ENCODE measurements at places on chromosomes 5 and 9.

GRCh38 chr5:130762031-130762430, 403.0 kb downstream of the HINT1 start:
- no peak for DNase-seq

DNA sequence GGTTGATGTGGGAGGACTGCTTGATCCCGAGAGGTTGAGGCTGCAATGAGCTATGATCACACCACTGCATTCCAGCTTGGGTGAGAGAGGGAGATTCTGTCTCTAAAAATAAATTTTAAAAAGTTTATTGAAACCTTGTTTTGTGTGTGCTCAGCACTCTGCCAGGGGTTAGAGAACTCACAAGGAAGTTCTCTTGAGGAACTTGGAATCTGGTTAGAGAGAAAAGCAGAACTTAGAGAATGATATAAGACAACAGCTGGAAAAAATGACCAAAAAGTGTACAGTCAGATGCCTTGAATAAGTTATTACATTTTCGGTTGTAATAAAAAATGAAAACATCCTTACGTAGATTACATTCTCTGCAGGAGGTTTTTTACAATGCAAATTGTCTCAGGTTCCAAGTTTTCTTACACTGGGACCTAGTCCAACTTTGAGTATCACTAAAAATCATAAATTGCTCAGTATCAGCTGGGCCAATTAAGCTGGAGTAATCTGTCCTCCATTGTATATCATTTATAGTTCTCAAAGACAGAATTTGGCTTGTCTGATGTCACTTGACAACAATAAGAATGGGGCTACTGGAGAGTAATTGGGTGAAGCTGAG, 21.7 kb upstream of the TENT2 start:
- no peak for DNase-seq

GRCh38 chr9:137351781-137352501, 49.9 kb upstream of the NRARP start:
- no peak for DNase-seq

DNA sequence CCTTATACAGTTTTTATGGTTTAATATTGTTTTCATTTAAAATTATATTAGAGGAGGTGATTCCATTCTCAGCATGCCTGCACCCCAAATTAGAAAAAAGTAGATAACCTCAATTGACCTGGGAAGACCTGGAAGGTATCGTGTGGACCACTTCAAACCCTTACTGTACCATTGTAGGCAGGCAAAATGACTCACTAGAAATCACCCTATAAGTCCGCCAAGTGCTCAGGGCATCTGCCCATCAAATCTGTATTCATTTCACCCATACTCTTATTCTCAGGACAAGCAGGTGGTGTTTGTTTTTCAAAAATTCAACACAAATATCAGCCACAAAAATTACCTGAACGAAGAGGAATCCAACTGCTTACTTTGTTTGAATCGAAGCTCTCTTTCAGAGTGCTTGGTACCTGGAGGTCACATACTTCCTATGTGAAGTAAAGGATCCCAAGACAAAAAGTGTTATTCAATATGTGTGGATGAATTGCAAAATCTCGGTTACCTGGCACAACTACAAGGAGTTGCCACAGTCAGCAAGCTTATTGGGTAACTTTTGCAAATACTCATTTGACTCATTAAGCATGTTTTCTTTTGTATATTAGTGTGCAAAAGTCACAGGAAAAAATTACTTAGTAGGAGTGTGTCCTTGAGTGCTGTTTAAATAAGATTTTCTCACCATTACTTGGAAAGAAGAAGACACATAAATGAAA, 216.2 kb downstream of the ENC1 start:
- DNase-seq, result no peak

GRCh38 chr5:141623186-141623585, 4.4 kb upstream of the DIAPH1 start:
- no peak for DNase-seq

- no peak for DNase-seq
These were observed 17.8 kb downstream of the SNX24 start for GRCh38 chr5:122863240-122863639.

DNA sequence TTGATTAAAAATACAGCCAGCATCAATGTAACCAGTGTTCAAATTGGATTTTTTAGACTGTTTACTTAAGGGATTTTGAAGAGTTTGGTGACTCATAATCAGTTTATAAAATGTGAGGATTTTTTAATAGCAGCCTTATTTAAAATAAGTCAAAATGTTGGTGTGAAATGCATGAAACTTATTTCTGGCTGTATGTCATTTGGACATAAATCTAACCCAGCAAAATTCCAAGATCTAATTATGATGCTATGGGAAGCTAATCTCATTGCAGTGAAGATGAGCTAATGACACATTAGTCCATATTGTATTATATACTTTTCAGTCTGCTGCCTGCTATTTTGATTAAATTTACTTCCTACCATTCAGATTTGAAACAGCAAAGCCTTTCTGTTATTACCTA, 140.3 kb downstream of the AOPEP start:
- no peak for DNase-seq
